GM12892 (cell line): ENCODE measurements at places on chromosomes 6 and 20.

GRCh38 chr6:128063850-128064539 lies 163.1 kb upstream of the THEMIS start:
- DNase-seq = no peak

DNA sequence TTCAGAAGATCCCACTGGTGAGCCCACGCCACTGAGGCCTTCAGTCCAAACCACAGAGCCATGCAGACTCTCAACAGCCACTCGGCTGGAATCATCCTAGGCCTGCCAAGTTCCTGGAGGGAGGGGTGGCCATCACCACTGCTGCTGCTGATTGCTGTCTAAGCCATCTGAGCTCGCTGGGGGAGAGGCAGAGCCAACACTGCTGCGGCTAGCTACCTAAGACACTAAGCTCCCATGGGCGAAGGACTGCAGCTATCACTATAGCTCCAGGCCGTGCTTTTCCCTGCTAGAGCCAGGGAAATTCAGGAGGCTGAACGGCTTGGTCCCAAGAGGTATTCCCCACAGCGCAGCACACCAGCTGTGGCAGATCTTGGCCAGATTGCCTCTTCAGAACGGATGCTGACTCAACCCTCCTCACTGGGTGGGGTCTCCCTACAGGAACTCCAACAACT lies 73.6 kb downstream of the TBC1D32 start:
- DNase-seq = no peak

- DNase-seq = no peak
Measured at GRCh38 chr6:129785756-129786135, 75.4 kb downstream of the TMEM244 start.

DNA sequence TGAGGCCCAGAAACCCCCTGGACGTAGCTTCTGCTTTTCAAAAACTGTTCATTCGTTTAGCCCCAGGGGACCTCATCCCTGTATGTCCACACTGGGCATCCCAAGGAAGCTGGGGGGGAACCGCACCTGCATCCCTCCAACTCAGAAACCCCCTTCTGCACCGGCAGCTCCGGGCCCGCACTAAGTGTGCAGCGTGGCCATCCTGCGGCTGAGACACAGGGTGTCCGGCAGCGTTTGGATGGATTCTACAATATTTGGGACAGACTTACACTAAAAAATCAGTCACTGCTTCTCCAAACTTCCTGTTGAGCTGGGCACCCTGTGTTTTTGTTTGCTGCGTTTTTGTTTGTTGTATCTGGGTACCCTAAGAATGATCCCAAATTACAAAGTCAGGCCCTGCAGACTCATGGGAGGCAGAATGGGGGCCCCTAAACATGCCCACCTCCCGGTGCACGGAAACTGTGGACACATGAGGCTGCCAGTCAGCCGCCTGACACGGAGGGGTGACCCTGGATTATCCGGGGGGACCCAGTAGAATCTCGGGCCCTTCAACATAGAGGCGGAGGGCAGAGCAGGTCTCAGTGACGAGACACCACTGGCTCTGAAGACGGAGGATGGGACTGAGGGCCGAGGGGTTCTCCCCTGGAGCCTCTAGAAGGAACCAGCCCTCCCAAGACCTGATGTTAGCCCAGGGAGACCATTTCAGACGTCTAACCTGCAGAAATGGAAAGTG lies 88.2 kb upstream of the BHLHE23 start:
- no peak for DNase-seq
